IMR-90 (cell line): ENCODE measurements at places on chromosomes 11 and 22.
A peak's percentile ranks its signal among the peaks of the same experiment; 100 is the strongest.

DNA sequence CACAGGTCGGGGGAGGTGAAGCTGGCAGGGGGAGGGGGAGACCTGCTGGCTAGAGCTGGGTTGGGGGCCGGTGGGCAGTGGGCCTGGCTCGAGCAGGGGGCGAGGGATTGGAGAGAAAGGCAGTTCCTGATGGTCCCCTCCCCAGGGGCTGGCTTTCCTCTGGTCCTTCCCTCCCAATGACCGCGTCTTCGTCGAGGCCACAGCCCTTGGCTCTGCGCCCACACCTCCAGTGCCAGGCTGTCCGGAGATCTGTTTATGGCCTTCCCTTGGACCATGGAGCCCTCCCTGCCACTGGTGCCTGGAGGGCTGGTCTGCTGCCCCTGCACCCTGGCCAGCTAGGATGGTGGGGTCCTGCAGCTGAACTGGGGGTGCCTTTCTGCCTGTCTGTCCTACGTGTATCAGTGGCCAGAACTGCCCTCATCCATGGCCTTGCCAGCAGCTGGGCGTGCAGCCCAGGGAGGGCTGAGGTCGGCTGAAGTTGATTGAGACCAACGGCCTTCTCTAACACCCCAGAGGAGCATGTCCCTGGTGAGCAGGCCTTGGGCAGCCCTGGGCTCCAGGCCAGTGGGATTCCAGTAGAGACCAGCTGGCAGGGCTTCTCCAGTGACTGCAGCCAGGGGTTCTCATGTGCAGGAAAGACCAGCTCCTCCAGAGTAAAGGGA lies 12.3 kb downstream of the TANGO2 start:
- DNase-seq, result no peak

DNA sequence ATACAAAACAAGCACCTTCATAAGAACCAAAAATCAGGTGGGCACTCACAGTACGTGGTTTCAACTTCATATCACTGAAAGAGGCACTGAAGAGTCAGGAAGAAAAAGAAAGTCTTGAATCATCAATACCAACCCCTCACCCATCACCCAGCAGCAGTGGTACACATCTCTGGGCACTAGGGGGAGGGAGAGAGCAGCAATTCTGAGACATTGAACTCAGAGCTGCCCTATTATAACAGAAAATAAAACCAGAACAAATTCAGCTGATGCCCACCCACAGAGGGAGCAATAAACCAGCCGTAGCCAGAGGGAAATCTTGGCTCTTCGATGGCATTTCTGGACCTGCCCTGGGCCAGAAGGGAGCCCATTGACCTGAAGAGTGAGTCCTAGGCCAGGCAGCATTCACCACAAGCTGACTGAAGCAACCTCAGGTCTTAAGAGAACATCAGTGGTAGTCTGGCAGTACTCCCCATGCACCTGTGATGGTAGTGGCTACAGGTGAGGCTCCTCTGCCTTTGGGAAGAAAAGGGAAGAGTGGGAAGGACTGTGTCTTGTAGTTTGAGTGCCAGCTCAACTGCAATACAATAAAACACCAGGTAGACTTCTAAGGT lies 42.2 kb upstream of the FAM181B start:
- DNase-seq, result peak; percentile 47

- DNase-seq, result no peak
Measured at GRCh38 chr22:47929646-47930185, 1167.3 kb downstream of the TBC1D22A start.

DNA sequence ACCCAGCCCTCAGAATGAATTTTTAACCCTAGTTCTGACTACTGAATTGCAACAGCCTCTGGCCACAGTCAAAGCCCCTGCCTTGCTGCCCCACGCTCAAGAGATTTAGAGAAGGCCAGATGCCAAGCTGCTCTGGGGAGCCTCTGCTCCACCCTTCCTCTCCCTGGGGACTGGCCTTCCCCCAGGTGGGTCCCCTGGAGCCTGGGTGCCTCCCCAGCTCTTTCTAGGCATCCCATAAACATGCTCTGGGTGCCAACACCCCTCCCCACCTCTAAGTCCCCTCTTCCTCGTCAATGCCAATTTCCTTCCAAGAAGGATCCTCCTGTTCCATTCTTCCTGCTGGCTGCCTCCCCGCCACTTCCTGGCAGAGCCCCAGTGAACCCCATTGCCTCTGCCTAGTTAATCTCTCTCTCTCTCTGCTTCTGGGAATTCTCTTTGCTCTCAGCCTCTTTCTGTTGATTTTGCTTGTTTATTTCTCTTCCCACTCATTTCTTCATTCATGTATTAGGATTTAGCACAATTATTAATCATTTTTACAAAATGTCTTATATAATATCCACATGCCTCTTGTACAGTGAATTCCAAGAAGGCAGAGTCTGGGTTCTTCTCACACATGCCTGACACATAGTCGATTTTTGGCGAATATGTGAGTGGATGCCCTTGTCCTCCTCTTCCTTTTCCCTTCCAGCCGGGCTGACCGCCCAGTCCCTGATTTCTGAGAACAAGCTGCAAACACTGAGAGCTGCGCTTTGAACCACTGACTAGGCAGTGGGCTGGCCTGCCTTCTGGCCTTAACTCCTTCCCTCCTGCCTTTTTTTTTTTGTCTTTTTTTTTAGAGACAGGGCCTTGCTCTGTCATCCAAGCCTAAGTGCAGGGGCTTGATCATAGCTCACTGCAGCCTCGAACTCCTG lies 17.5 kb downstream of the UQCR10 start:
- DNase-seq, result peak; percentile 18

- no peak for DNase-seq
Measured at GRCh38 chr22:40602231-40602630, 34.3 kb downstream of the MRTFA start.

DNA sequence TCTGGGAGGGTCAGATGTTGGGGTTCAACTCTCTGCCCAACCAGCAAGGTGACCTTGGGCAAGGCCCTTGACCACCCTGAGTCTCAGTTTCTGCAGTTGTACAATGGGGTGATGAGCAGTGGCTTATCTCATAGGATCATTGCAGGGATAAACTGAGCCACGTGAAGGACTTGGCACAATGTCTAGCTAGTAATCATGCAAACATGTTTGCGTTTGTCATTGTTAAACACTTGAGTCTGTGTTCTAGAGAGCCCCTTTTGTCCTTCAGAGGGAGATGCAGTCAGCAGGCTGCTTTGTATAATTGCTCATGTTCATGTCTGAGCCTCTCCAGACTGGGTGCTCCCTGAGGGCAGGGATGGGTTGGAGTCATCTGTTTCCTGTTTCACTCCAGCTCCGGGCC lies 15.8 kb downstream of the CD82 start:
- no peak for DNase-seq

- no peak for DNase-seq
Measured at GRCh38 chr11:13699870-13700269, 31.4 kb downstream of the FAR1 start.

DNA sequence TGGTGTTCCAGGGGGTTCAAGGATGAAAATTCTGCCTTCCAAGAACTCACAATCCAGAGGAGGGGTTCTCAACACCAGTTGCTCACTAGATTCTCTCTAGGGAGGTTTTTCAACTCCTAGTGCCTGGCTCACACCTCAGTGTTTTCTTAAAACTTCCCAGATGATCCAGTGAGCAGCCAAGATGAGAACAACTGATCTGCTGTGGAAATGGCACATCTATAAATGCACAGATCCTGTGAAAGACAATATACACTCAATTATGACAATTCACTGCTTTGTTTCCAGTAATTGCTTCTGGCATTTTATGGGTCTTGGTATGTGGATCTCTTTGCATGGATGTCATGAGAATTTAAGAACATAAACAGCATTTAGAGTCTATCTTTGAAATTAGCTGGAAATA lies 45.2 kb upstream of the PRSS23 start:
- no peak for DNase-seq

GRCh38 chr22:49799431-49800075 lies 28.1 kb downstream of the BRD1 start:
- no peak for DNase-seq

DNA sequence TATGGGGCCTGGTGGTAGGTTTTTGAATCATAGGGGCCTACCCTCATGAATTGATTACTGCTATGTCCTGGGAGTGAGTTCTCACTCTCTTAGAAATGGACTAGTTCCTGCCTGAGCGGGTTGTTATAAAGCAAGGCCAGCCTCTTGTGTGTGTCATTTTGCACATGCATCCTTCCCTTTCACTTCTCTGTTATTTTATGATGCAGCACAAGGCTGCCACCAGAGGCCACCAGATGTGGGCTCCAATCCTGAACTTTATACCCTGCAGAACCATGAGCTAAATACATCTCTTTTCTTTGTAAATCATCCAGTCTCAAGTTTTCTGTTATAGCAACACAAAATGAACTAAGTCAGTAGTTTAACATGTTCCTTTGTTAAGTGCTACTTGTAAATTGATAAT lies 251.4 kb downstream of the BLID start:
- DNase-seq, result no peak
